ENCODE measurements at places on chromosomes 12 and 14. TPM values are rescaled to one million over a fixed set of nuclear protein-coding genes. Genes with fewer than 3 reads are reported as not detected.

GRCh38 chr14:21852061-21852664 lies 178.5 kb upstream of the OR4E1 start:
- DNase-seq, result peak; percentile 16
- no peak overlapping the region for H3K27ac ChIP-seq
- no peak overlapping the region for H3K4me3 ChIP-seq
- no peaks in the 10 kb centered on the region for H3K36me3 ChIP-seq

DNA sequence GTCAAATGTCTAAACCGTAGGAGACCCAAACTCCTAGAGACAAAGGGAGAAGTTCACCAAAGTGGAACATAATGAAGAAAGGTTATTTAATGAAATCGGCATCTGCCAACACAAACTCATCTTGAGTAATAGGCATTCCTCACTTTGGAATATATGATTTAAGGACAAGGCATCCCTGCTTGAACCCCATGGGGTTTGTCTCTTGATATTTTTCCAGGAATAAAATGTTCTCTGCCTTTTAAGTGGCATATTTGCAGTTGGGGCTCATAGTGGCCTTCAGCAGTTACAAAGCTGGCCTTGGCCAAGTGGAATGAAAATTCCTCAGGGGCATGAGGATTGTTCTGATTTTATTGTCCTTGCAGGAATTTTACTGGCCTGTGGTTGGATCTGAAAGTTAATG lies 7.1 kb downstream of the POP5 start:
- H3K27ac ChIP-seq, result no peak overlapping the region
- H3K4me3 ChIP-seq, result no peak overlapping the region
- no peaks in the 10 kb centered on the region for H3K27me3 ChIP-seq
- no peak for DNase-seq
- peaks cover 68% of the 10 kb centered on the region for H3K36me3 ChIP-seq
- H3K4me1 ChIP-seq, result no peaks in the 10 kb centered on the region

GRCh38 chr12:126418400-126418799 lies 1353.2 kb downstream of the AACS start:
- H3K36me3 ChIP-seq, result no peaks in the 10 kb centered on the region

DNA sequence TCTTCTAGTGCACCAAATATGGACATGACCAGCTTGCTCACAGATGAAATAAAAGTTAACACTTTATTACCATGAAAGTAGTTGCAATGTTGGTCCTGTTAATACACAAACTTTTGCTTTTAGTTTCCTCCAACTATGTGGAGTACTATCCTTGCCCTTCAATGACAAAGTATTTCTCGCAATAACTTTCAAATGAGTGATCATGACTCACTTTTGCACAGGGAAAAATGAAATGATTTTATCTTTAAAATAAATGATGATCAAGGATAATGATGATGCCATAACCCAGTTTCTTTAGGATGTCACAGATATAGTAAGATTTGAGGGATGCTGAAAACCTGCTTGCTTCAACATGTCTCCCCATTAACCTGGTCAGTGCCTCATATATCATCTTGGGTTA lies 254.0 kb upstream of the KITLG start:
- H3K27me3 ChIP-seq, result no peaks in the 10 kb centered on the region
- H3K36me3 ChIP-seq, result no peaks in the 10 kb centered on the region
- H3K27ac ChIP-seq, result no peak overlapping the region
- H3K4me1 ChIP-seq, result peaks cover 23% of the 10 kb centered on the region
- H3K4me3 ChIP-seq, result no peak overlapping the region
- DNase-seq, result no peak

DNA sequence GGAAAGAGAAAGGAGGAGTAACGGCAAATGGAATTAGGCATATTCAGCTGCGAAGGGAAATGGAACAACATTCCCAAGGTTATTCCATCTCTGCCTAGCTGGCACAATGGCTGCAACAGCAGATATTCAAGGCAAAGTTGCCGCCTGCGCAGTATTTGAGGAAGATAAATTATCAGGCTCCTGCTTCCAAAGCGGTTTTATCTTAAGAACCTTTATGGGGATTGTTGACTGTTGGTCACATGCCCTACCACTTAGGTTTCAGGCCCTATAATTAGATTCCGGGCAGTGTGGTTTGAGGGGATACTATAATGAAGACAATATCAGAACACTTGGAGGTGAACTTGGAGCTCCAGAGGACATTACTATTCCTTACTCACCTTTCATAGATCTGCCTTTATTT lies 99.7 kb downstream of the FGD4 start:
- DNase-seq, result no peak
- no peak overlapping the region for H3K4me3 ChIP-seq
- no peaks in the 10 kb centered on the region for H3K4me1 ChIP-seq

- DNase-seq, result no peak
- H3K27me3 ChIP-seq, result no peaks in the 10 kb centered on the region
- no peaks in the 10 kb centered on the region for H3K36me3 ChIP-seq
- H3K4me3 ChIP-seq, result no peak overlapping the region
Measured at GRCh38 chr12:67357376-67358125, 88.4 kb downstream of the CAND1 start.

DNA sequence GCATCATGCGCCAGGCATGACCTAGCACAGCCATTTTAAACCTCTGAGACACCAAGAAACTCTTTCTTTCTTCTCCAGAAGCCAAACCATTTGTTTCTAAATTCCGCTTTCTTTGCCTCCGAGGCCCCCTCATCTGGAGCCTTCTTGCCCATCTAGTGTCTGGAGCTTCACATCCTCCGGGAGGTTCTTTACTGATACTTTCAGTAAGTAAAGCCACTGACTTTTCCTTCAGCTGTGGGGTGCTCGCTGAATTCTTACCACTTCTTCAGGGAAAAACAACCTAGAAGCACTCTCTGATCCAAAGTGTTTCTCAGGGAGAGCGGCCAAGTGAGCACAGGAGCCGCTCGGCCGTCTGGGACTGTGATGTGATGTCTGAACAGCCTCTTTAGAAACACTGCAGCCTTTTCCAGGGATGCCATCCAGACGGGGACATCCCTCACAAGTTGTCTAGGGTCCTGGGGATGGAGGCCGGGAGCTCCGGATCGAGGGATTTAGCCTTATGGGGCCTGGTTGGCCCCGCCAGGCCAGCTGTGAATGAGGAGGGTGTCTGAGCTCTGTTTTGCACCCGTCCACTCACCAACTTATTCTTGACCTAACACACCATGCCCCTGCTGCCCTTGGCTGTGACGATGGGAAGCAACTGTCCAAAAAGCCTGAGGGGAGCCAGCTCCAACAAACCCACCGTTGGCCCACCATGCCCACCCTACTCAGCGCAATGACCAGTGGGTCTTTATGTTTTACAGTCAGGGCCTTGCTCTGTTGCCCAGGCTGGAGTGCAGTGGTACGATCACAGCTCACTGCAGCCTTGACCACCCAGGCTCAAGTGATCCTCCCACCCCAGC lies 160.6 kb downstream of the ZFP36L1 start:
- DNase-seq, result no peak
- no peak overlapping the region for H3K4me3 ChIP-seq
- H3K36me3 ChIP-seq, result no peaks in the 10 kb centered on the region
- H3K27me3 ChIP-seq, result no peaks in the 10 kb centered on the region
- H3K4me1 ChIP-seq, result peaks cover 25% of the 10 kb centered on the region

DNA sequence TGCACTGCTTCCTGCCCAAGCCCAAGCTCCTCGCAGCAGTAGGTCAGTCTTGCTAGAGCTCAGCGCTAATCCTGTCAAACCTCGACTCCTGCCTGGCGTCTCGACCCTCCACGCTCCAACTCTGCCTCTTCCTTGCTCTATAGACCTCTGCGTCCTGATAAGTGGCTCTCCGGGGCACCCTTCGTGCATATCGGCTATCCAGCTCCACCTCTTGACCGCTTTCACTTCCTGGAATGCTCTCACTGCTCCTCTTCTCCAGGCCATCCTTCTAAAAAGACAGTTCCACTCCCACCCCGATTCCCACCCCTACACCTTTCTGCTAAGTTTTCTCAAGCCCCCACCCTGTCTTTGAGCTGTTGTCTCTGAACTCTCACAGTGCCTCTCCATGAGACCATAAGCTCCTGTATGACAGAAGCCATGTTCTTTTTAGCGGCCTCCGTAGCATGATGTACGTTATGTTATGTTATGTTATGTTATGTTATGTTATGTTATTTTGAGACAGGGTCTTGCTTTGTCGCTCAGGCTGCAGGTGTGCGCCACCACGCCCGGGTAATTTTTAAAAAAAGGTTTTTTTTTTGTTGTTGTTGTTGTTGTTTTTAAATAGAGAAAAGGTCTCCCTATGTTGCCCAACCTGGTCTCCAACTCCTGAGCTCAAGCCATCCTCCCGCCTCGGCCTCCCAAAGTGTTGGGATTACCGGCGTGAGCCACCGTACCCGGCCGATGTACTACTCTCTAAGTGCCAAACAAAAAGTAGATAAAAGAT lies 601 bp downstream of the COX14 start:
- H3K27me3 ChIP-seq, result no peaks in the 10 kb centered on the region
- no peaks in the 10 kb centered on the region for H3K36me3 ChIP-seq
- peak overlapping the region; percentile 99 for H3K4me3 ChIP-seq
- H3K27ac ChIP-seq, result peak overlapping the region; percentile 77
- H3K4me1 ChIP-seq, result peaks cover 22% of the 10 kb centered on the region
- DNase-seq, result no peak

DNA sequence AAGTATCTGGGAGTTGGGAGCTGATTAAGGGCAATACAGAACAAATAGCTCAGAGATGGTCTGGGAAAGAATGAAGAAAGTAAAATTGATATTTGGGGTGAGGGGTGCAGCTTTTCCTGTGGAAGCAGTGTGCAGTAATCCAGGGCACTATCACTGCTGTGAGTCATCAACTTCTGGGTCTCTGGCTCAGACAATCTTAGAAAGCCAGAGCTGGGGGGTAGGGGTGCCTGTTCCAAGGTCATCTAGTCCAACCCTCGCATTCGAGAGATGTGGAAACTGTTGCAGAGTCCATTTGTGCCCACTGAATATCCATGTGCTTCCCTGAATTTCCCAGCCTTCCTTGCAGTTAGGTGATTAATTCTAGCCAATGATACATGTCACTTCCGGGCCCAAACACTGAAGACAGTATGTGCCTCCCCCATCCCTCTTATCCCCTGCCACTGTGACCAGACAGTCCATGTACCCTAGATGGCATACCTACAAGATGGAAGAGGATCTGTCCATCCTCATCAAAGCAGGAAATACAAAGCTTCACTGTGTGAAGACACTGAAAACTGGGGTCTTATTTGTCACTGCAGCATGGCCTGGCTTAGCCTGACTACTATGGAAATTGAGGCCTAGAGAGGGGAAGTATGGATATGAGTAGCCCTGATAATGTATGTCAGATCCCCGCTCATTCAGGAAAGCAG lies 51.9 kb downstream of the ZFP36L1 start:
- H3K4me3 ChIP-seq, result no peak overlapping the region
- DNase-seq, result no peak
- no peaks in the 10 kb centered on the region for H3K27me3 ChIP-seq
- H3K4me1 ChIP-seq, result no peaks in the 10 kb centered on the region

GRCh38 chr14:20617138-20618003 lies 24.1 kb downstream of the OR6S1 start:
- H3K4me3 ChIP-seq, result no peak overlapping the region
- peaks cover 12% of the 10 kb centered on the region for H3K4me1 ChIP-seq
- no peaks in the 10 kb centered on the region for H3K27me3 ChIP-seq
- H3K36me3 ChIP-seq, result no peaks in the 10 kb centered on the region
- H3K27ac ChIP-seq, result no peak overlapping the region

DNA sequence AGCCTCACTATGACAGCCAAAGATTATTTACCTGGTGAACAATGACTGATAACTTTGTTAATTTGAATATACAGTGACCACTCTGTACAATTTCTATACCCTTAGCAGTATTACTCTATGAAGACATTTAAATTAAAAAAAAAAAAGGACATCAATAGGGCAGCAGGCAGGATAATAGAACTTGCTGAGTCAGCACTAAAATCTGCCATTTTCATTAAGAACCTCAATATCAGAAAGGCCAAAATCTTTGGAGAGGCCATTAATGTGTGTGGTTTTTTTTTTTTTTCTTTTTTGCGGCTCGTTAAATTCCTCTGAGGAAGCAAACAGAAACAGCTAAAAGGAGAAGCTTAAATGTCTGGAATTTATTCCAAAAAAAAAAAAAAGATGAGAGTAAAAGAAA lies 73.7 kb downstream of the FOXN3 start:
- no peak overlapping the region for H3K27ac ChIP-seq
- H3K4me3 ChIP-seq, result no peak overlapping the region
- H3K4me1 ChIP-seq, result no peaks in the 10 kb centered on the region
- DNase-seq, result no peak
- no peaks in the 10 kb centered on the region for H3K27me3 ChIP-seq

The MSRB3 gene
- total RNA-seq, result 8.2 TPM

The RERGL gene
- not detected for total RNA-seq

The SPIC gene
- not detected for total RNA-seq

The CSAD gene
- total RNA-seq, result 20.3 TPM

The CCDC177 gene
- not detected for total RNA-seq
